NCI-H226 (cell line): ENCODE measurements at places on chromosomes 3 and 15.

DNA sequence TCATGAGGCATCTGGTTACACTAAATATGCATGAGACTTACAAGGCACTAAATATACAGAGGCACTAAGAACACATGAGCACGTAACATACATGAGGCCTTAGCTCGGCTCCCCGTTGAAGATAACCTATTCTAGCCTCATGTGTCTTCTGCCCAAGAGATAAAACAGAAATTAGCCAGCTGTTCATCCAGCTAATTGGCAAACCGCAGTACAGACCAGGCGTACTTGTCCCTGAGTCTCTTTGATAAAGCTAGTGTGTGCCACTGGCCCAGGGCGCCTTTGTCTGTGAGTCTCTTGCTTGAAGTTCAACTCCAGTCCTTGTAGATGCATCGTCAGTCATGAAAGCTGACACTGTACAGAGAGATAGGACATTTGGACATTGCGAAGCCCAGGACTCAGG is 121.9 kb upstream of the SPATA12 start:
- DNase-seq: no peak

DNA sequence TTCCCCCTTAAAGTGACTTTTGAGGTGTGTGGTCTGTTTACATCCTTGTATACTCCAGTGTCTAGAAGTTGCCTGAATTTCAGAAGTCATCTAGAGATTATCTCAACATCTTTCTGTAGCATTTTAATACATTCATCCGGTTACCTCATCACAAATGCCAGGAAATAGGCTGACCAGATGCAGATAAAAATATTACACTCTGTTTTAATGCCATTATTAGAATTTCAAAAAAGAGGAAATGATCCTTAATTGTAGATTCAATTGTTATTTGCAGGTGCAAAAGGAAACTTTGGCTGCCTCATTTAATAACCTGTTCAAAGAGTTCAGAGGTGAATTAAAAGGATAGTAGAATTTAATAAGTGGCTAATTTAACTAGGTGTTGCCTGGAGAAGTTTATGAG is 290.9 kb downstream of the C3orf38 start:
- DNase-seq: no peak

DNA sequence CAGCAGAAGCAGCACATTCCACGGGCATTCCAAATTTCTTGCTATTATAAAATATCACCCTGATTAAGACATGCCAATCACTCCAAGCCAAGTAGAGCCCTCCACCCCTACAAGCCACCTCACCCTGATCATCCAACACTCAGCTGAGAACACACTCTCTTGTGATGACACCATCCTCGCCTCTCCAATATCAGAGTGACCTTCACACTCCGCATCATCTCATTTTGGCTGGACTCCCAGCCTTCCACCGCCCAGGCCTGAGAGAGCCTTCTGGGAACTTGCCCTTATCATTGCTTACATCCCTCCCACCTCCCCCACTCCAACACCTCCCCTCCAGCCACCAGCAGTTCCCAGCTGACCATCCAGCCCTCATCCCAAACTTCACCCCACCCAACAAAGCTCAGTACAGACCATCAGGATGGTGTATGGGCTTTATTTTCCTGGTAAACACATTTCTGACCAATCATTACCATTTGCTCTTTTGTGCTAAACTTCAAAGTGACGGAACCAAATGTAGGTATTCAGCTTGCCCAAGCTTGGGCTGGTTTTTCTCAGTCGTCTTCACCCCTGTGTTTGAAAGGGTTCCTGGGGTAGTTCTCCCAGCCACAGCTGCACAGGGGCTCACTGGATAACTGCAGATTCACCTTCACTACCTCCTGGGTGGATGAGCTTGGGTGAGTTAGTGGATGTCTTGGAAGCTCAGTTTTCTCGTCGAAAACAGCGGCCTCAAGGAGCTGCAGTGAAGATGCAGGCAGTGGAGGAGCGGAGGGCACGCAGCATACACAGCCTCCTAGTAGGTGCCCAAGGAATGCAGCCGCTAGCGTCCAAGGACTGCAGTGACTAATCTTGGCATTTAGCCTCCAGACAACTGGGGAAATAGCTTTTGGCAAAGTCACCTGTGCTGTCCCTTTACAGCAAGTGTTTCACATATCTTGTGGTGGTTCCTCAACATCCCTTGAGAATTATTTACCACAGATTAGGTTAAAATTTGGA is 115.1 kb downstream of the LIPC start:
- DNase-seq: peak; percentile 97

- DNase-seq: no peak
These were observed 14.9 kb upstream of the AEN start for GRCh38 chr15:88606070-88606794.

GRCh38 chr3:152031321-152031720 is 157.9 kb downstream of the SUCNR1 start:
- DNase-seq: no peak

DNA sequence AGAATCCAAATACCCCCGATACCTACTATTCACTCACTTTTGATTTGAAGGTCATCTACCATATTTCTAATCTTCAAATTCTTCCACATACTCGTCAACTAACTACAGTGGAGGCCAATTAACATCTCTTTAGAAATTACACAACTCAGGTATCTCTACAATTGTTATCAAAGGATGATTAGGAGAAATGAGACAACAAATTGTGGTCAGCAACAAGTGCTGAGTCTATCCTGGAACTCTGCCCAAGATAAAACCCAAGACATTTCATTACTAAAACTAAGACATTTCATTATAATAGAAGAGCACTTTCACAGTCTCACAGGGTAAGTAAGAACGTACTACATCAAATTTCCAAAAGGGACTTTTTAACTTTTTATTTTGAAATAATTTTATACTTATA is 100.0 kb downstream of the TBC1D5 start:
- peak; percentile 38 for DNase-seq

- DNase-seq: no peak
These were observed 621.5 kb upstream of the ZNF385D start for GRCh38 chr3:22372292-22373062.

DNA sequence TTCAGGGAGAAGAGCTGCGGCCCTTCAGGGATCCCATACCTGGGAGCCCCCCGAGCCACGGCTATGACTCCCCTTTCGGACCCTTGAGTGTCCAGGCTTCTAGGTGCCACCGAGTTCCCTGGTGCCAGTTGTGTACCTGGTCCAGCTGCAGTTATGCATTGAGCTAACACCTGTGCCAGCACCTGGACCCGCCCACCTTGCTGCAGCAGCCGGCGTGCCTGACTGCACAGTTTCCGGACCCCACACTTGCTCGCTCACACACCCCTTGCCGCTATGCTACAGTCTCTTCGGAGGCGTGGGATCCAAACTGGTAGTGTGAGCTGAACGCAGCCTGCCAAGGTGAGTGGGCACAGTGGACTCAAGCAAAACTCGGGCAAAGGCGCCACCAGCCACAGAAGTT is 284.5 kb upstream of the ROBO1 start:
- no peak for DNase-seq

GRCh38 chr3:101940521-101941317 is 91.4 kb downstream of the NFKBIZ start:
- DNase-seq: peak; percentile 92

GRCh38 chr3:120145542-120146285 is 51.5 kb upstream of the GSK3B start:
- DNase-seq: peak; percentile 76

DNA sequence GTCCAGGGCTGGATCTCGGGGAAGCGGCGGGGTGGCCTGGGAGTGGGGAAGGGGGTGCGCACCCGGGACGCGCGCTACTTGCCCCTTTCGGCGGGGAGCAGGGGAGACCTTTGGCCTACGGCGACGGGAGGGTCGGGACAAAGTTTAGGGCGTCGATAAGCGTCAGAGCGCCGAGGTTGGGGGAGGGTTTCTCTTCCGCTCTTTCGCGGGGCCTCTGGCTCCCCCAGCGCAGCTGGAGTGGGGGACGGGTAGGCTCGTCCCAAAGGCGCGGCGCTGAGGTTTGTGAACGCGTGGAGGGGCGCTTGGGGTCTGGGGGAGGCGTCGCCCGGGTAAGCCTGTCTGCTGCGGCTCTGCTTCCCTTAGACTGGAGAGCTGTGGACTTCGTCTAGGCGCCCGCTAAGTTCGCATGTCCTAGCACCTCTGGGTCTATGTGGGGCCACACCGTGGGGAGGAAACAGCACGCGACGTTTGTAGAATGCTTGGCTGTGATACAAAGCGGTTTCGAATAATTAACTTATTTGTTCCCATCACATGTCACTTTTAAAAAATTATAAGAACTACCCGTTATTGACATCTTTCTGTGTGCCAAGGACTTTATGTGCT is 527 bp downstream of the B2M start:
- peak; percentile 22 for DNase-seq

- DNase-seq: no peak
These were observed 25.8 kb downstream of the KLHL6 start for GRCh38 chr3:183529717-183530116.

GRCh38 chr15:90987561-90988141 is 6.7 kb downstream of the PRC1 start:
- DNase-seq: no peak

DNA sequence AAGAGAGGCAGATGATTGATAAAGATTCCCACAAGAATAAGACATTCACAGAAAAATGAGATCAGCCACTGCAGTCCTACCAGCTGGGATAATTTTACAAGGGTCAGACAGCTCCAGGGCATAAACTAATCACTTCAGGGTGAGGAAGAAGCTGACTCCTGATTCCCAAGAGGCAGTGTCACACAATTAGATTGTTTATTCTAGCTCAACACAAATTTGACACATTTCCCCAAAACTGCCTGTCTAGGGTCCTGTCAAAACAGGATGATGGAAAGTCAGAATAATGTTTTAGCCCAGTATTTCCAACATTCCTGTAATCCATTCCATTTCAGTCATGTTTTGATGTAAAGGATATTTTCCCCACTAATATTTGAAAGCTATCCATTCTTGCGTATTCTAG is 110.8 kb downstream of the TNIK start:
- DNase-seq: peak; percentile 18

DNA sequence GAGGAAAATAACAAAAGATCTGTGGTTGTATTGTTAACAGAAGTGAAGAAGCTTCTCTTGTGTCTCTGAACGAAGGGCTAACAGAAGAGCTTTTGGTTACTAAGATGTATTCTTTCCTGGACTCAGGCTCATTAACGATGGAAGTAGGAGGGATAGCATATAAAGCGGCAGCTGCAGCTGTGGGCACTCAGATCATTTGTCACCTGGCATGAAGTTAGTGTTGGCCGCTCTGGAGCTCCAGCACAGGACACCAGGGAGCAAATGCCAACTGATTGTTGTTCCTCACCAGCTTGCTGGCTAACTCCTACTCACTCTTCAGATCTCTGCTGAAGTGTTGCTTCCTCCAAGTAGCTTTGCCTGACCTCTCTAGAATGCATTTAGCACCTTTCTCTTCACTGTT is 15.5 kb upstream of the SLITRK3 start:
- DNase-seq: no peak

- no peak for DNase-seq
These were observed 223.0 kb downstream of the EPHA6 start for GRCh38 chr3:97037294-97037943.
